ENCODE measurements at places on chromosomes 5 and 9. TPM values are rescaled to one million over a fixed set of nuclear protein-coding genes. Genes with fewer than 3 reads are reported as not detected.

Gene MARCOL
- total RNA-seq: not detected

DNA sequence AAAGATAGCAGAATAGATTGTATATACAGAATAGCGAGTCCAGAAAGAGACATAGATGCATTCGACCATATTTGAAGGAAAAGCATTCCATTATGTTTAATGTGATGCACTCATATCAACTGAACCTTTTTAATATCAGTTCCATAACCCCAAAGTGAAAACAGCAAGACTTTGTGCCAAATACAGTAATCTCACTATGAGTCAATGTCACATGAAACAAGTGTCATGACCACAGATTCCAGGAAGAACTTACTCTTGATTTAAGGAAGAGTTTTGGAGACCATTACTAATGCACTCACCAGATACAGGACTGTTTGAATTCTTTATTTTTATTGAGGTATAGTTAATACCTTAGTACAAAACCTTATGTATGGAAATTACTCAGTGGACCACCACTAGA, 220.5 kb downstream of the SH3GL2 start:
- DNase-seq: no peak

GRCh38 chr5:159458217-159458711, 128.0 kb upstream of the IL12B start:
- no peak for DNase-seq

Gene SHC3
- 2.2 TPM for total RNA-seq

DNA sequence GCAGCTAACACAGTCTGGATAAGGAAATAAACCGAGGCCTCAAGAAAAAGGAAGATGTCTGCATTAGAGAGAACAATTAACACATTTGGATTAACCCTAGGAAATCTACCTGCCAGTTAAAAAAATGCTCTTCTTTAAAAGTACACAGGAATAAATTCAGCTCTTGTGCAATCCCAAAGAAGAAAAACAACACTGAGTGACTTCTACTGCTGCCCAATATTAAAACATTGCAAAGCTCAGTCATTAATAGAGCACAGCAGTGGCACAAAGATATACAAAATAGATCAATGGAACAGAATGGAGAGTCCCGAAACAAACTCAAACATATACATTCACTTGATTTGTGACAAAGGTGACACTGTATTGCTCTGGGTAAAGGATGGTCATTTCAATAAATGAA, 119.7 kb downstream of the GNAQ start:
- no peak for DNase-seq

DNA sequence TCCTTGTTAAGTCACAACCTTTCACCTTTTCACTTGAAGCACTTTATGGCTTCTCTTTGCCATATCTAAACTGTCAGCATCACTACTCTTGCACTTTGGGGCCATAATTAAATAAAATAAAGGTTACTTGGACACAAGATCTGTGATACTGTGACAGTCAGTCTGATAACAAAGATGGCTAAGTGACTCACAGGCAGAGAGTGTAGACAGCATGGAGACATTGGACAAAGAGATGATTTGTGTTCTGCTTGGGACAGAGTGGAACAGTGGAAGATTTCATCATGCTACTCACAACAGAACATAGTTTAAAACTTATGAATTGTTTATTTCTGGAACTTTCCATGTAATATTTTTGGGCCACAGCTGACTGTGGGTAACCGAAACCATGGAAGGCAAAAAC, 81.7 kb upstream of the SMC5 start:
- DNase-seq: no peak

Gene SYK
- 9.1 TPM for total RNA-seq

Gene TOMM5
- 55.7 TPM for total RNA-seq

DNA sequence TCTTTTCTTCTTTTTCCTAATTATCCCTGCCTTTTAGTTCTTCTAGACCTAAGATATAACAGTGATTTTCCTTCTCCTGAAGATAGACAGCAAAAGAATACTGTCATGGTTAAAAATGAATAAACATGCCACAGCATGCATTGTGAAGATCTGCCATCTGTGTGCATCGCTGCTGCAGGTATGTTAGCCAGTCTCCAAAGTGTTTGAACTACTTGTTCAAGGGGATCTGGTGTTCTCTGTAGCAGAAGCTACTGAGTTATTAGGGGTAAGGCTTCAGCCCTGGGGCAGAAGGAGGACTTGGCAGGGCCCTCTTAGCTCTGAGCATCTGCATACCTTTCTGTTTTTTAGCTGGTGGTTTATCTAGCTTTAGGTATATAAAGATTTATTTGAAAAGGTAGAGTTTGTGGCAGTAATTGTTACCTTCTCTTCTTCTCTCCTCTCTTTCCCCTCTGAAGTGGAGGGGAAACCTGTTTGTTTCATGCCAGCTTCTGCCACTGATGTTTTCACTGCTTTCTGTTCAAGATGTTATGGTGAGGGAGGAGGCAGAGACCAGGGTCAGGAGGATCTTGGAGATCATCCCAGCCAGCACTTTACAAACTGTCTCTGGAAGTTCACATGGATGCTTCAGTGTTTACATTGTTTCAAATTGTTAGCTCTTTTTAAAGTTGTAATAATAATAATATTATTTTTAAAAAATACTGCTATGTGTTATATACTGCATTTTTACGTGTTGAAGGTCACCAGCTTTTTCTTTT, 25.2 kb downstream of the GALNT10 start:
- no peak for DNase-seq

DNA sequence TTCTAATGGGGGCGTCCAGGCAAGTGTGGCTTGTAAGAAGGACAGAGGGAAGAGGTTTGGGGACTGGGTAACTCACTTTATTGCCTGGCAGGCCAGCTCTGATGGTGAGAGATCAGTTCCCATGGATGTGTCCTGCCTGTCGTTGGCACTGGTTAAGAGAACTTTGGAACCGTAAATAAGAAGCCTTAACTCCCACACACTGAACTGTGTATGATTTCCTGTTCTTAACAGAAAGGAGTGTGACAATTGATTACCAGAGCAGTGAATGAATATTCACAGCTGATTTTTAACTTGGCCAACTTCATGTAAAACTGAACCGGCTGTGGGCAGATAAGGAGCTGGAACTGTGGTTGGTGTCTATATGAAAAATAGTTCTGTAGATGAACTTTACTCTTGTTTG, 63.2 kb downstream of the MEGF10 start:
- no peak for DNase-seq

Gene CDC20B
- not detected for total RNA-seq

Gene FBXW5
- total RNA-seq: 283 TPM

Gene SLC44A1
- total RNA-seq: 29.2 TPM

DNA sequence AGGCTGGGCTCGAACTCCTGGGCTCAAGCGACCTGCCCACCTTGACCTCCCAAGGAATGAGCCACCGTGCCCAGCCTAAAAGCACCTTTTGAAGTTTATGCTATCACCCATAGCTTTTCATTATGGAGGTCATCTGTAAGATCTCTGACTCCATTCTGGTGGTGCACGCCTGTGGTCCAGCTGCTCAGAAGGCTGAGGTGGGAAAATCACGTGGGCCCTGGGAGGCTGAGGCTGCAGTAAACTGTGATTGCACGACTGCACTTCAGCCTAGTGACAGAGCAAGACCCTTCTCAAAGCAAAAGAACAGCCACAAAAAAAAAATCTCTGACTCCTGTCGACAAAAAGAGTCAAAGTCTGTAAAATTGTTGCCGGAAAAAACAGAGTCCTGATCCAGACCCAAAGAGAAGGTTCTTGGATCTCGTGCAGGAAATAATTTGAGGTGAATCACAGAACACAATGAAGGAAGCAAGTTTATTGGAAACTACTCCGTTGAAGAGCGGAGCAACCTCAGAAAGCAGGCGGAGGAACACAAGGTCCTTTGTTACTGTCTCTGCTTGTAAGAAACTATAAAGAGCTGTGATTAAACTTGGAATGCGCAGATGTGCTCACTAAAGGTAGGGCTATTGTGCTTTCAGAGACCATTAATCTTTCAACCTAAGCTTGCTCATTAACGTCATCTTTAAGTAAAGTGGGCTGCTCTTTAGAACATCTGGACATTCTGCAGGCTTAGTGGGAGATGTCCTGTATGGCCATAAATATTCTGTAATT, 2.0 kb upstream of the HAUS6 start:
- no peak for DNase-seq

Gene SMIM33
- not detected for total RNA-seq

Gene FOXD4L5
- total RNA-seq: not detected

DNA sequence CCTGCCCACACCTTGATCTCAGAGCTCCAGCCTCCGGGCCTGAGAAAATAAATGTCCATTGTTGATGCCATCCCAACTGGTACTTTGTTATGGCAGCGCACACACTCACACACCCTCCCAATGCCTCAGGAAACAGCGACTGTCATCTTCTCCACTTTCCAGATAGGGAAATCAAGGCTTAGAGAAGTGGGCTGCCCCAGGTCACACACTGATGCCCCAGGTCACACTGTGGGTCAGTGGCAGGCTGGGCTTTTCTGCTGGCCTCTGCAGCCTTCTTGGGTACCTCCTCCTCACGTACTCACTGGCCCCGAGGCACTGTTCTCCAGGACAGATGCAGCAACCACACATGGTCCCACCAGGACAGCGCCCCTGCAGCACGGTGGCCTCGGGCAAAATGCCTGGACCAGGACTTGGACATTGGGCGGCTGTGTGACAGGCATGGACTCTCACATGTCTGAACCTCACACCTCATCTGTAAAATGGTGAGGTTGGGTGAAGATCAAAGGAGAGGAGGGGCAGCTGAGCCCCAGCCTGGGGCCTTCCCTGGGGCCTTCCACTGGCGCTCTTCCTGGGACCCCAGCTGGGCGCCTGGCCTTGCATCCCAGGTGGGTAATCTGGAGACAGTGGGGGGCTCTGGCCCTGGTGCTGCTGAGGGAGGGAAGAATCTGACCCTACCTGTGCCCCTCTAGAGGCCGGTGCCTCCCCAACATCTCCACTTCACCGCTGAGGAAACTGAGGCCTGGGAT, 156.0 kb downstream of the COL23A1 start:
- peak; percentile 91 for DNase-seq

DNA sequence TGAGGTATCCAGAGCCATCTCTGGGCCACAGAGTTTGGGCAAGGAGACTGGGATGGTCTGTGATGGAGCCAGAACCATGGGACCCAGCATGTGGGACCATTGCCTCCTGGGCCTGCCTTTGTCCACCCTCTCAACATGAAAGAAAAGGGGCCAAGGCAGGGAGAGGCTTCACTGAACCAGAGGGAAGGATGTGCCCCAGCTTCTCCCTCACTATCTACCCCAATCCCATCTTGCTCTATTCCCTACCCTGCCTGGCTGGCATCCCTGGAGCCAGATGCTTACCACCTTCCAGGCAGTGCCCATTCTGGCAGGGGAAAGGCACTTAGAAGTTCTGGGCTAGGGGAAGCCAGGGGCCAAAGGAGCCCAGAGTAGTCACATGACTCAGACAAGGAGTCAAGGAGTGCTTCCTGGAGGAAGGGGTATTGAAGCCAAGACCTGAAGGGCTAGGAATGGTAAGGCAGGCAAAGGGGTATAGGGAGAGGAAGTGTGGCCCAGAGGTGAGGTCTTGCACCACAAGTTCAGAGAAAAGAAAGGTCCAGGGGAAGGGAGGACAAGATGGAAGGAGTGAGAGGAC, 9.8 kb downstream of the PDLIM4 start:
- peak; percentile 79 for DNase-seq

DNA sequence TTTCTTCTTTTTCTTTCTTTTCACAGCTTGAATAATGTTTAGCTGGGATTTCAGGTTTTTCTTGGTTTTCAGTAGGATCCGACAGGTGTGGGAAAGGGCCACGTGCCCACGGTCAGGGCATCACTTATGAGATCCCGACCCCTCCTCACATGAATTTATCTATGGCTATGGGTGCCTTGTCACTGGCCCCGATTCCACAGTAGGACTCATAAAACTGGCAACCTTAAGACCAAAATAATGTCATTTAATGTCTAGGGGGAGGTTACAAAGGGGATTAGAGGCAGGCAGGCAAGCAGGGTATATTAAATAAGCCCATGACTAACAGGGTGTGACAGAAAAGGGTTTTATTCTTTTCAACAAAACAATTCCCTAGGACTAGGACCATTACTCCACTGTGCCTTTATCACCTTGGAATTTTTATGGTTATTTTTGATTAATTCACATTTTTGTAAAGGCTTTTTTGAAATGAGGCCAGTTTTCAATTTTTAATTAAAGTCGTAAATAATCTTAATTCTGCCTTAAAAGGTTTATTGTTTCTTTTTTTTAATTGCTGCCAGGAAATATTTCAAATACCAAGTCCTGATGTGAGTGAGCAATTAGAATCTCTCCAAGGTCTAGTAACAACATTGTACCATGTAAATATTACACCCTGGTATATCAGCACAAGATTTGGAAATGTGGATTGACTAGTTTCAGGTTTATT, 370.4 kb downstream of the GLIS3 start:
- no peak for DNase-seq

Gene AIF1L
- total RNA-seq: 9.1 TPM

DNA sequence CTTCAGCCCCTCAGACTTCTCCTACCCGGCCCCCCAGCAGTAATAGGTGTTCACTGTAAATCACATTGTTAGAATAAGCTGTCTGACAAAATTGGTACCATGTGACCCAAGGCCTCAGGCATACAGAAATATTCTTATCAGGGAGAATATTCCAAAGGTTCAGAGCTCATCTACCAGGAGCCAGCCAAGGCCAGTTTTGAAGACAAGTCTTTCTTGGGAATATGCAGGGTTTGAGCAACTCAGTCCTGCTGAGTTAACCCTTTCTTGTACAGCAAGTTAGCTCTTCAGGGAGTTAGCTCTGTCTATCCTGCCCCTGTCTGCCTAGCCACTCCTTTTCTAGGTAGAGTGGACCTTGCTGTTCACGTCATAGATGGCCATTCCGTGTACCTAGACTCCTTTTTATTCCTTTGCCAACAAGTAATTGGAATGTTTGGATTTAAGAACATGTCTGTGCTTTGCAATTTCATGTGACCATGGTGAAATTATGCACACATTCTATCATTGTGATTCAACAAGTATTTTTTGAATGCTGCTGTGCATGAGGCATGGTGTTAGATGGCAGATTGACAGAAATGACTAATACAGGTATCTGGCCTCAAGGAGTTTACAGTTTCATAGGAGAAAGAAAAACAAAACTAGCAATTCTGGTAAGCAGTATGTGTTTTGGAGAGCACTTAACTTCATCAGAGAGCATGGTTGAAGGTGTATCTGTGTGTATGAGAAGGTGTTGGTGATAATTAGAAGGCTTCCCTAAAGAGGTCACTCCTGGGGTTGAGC, 22.6 kb downstream of the TGFBR1 start:
- DNase-seq: no peak

- no peak for DNase-seq
Measured at GRCh38 chr9:124248066-124248465, 9.7 kb upstream of the NEK6 start.

GRCh38 chr9:1707291-1707690, 307.9 kb upstream of the SMARCA2 start:
- no peak for DNase-seq

Gene ZNF622
- 31.1 TPM for total RNA-seq

GRCh38 chr9:75775166-75775565, 115.3 kb upstream of the PCSK5 start:
- no peak for DNase-seq

DNA sequence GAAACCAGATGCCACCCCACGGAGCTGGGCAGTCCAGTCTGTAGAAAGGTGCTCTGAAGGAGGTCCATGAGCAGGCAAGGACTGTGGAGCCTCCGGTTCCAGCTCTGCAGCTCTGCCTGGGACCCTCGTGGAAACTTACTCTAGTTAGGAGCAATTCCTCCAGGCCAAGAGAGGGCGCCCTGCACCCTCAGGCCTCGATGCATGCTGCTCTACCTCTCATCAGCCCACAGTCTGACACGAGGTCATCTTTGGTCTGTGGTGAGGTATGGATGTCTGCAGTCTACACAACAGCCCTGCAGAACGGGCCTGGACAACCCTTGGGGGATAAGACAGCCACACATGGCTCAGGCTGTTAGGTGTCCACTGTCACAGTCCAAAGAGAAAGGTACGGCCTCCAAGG, 50.6 kb upstream of the UBTD2 start:
- no peak for DNase-seq

GRCh38 chr9:20041697-20042081, 252.9 kb upstream of the SLC24A2 start:
- DNase-seq: no peak

Gene CARTPT
- total RNA-seq: 7.1 TPM
